ENCODE measurements at places on chromosomes 12 and 14.

DNA sequence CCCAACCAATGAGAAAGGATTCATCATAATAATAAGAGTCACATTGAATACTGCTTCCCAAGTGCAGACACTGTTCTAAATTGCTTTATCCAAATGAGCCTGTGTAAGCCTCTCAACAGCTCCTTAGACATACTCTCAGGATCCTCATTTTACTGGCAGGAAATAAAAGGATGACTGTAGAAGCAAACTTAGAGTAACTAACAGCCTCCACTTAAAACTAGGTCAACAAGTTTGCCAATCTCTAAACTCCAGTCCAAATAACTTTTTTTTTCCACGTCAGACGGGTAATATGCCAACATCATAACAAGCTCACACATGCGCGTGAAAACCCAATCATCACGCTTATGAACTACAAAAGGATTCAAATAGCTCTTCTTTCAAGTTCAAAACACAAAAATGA lies 15.3 kb upstream of the DPF3 start:
- H3K4me3 ChIP-seq, result no peak overlapping the region
- no peaks in the 10 kb centered on the region for H3K36me3 ChIP-seq
- peaks cover 33% of the 10 kb centered on the region for H3K4me1 ChIP-seq

DNA sequence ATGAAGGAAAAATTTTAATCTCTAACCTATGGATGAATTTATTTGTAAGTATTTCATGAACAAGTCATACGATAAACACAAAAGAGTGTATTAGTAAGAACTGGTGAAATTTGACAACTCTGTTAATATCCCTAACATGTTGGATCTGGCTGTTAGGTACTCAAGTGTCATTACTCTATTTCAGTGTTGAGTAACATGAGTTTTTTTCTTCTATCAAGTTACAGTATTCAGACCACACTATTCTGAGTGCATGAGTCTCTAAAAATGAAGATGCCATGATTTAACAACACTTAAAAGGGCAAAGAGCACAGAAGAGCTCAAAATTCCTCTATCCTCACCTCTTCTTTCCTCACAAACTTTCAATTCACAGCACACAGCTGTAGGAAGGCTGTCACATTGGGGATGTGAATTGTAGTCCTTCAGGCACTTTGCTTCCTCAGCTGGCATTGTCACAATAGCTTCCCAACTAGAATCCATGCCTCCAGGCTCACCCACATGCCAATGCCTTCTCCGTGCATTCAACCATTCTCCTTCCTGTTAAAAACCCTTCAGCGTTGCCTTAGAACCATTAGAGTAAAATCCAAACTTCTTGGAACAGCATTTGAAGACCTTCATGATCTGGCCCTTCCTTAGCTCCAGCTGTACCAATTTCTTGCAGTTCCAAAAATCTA lies 73.7 kb upstream of the DBX2 start:
- H3K27ac ChIP-seq, result no peak overlapping the region
- H3K27me3 ChIP-seq, result no peaks in the 10 kb centered on the region
- no peak overlapping the region for H3K4me3 ChIP-seq
- peaks cover 5% of the 10 kb centered on the region for H3K4me1 ChIP-seq
- no peaks in the 10 kb centered on the region for H3K36me3 ChIP-seq

DNA sequence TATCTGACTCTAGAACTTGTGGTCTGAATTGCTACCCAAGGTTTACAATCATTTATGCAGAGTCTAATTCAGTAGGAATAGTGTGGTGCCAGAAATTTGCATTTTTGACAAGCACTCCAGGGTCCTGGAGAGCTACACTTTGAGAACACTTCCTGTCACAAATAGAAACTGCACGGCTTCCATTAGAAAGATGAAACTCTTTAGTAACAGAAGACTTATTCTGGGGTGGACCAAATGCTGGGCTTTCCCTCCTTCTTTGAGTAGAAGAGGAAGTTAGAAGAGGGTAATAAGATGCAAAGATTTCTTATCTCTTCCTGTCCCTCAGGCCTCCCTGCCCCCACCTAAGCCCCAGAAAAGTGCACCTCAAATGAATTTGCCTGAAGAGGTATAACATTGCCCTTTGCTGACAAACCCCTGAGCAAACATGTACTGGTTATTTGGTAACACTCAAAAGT lies 28.4 kb downstream of the DGLUCY start:
- peaks cover 72% of the 10 kb centered on the region for H3K4me1 ChIP-seq
- DNase-seq, result peak; percentile 94
- peak overlapping the region; percentile 18 for H3K27ac ChIP-seq
- H3K36me3 ChIP-seq, result no peaks in the 10 kb centered on the region

- no peak for DNase-seq
- H3K27ac ChIP-seq, result no peak overlapping the region
- no peaks in the 10 kb centered on the region for H3K4me1 ChIP-seq
Observed at GRCh38 chr14:97402279-97402678, 605.1 kb downstream of the VRK1 start.

DNA sequence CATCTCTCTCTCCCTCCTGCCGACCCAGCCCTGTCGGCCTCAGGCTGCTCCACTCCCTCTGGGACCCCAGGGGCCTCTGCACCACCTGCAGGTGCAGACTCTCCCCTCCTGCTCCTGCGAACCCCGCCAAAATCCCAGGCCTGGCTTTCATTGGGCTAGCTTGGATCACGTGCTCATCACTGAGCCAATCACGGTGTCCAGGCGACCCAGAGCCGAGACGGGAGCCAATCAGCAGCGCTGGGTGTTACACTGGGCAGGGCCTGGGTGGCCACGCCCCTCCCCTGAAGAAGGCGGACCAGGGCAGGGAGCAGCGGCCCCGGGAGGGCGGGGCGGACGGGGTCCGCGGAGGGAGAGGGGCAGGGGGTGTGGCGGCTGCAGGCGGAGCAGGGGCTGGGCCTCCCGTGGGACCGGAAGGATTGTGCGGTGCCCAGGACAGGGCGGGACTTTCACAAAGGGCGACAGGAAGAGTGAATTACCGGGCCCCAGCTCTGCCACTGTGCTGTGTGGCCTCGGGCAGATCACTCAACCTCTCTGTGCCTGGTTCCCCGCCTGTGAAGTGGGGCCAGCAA lies 66.6 kb upstream of the FBRSL1 start:
- peak; percentile 71 for DNase-seq
- H3K36me3 ChIP-seq, result no peaks in the 10 kb centered on the region
- H3K4me3 ChIP-seq, result no peak overlapping the region
- peaks cover 23% of the 10 kb centered on the region for H3K27me3 ChIP-seq

DNA sequence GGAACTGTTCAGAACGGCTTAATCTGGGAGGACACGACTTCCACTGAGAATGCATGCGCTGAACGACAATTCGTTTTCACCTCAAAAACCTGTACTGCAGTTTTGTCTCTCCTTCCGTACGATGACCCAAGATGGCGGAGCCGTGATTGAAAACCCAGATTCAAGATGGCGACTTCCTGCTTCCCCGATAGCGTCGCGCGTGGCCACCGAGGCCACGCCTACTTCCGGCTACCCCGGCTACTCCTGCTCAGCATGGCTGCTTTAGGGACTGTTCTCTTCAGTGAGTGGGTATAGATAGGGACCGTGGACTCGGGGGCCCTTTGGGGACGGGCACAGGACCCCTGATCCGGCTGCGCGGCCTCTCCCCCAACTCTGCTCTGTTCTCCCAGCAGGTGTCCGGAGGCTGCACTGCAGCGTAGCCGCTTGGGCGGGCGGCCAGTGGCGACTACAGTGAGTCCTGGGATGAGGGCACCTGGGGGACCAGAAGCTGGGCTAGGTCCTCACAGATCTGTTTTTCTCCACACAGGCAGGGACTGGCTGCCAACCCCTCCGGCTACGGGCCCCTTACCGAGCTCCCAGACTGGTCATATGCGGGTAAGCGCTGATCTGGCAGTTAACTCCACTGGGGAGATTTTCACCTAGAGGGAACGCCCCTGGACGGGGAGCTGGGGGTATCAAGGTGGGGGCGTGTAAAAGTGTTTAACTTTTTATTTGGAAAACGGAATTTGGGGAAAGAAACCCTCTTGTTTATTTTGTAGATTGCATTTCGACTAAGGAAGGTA lies at the start of gene MRPL52:
Gene MRPL52 (plus strand): TSS at position 227 of the 782 bp plus-strand sequence. CDS start 26 bp downstream, at position 253.
- peak within 1 kb of the TSS; percentile 91 for H3K4me3 ChIP-seq
- DNase-seq, result peak; percentile 95
- peak within 1 kb of the TSS; percentile 85 for H3K27ac ChIP-seq
- H3K27me3 ChIP-seq, result no peaks in the 10 kb centered on the region
- peaks cover 25% of the 10 kb centered on the region for H3K36me3 ChIP-seq
- H3K4me1 ChIP-seq, result peaks cover 11% of the 10 kb centered on the region

DNA sequence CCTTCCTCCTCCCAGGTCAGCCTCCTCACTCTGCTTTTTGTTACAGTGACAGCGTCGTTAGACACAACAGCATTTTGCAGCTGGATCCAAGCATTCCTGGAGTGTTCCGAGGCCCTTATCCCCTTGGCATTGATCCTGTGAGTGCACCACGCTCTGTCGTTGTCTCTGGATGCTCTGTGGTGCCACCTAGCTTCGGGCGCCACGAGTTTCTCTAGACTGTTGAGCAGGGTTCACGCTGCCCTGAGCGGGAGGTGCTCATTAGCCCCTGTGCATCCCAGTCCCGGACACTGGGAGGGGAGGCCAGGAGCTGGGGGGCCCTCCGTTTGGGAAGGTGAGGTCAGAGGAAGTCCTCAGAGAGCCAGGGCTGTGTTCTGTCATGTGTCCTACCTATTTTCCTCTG lies 17.3 kb upstream of the DNAH10 start:
- DNase-seq, result peak; percentile 14
- peaks cover 36% of the 10 kb centered on the region for H3K36me3 ChIP-seq
- H3K4me3 ChIP-seq, result no peak overlapping the region
- H3K4me1 ChIP-seq, result no peaks in the 10 kb centered on the region

DNA sequence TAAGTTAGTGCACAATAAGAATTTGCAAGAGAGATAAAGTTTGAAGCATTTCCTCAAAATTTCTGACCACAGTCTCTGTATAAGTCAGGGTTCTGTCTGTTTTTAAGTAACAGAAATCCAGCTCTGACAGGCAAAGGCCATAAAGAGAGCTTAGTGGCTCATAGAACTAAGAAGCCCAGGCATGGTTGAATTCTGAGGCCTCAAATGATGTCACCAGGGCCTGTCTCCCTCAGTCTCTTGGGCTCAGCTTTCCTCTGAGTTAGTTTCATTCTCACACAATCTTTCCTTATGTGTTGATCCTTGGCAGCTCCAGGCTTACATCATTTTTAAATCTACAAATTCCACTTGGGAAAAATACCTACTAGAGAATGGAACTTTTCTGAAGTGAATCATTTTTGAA lies 173.4 kb upstream of the ATP2B1 start:
- no peaks in the 10 kb centered on the region for H3K36me3 ChIP-seq
- H3K4me3 ChIP-seq, result no peak overlapping the region
- no peak overlapping the region for H3K27ac ChIP-seq
- no peaks in the 10 kb centered on the region for H3K27me3 ChIP-seq

DNA sequence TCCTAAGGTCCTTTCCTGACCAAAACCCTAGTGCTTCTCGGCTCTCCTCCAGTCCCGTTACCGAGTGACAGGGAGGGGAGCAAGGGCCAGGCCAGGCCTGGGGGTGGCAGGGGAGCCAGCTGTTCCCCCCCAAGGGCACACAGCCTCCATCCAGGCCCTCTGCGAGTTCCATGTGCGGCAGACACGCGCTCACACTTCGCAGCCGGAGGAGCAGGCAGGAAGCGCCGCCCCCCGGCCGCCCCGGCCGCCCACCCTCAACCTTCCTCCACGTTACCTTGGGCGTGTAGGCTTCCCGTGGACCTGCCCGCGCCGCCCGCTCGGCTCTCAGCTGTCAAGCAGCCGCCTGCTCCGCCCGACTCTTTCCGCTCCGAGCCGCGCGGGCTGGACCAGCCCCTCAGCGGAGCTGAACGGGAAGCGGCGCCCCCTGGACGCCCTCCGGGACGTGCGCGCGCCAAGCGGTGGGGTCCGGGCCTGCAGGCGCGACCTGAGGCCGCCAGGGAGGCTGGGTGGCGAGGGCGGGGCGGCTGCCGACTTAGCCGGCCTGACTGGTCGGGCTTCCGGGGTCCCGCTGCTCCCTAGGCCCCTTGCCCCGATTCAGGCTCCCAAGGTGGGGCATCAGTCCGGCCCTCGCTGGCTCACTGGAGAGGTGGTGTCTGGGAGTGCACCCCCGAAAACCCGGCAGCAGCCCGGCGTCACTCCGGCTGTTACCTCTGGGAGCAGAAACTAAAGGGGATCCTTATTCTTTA lies at the start of gene CRACR2A:
Gene CRACR2A (minus strand): TSS at position 369 of the 746 bp plus-strand sequence. CDS start 56,110 bp downstream, outside the sequence.
- H3K36me3 ChIP-seq, result no peaks in the 10 kb centered on the region
- H3K4me3 ChIP-seq, result no peak within 1 kb of the TSS
- H3K4me1 ChIP-seq, result no peaks in the 10 kb centered on the region
- no peak within 1 kb of the TSS for H3K27ac ChIP-seq
- peak; percentile 59 for DNase-seq

DNA sequence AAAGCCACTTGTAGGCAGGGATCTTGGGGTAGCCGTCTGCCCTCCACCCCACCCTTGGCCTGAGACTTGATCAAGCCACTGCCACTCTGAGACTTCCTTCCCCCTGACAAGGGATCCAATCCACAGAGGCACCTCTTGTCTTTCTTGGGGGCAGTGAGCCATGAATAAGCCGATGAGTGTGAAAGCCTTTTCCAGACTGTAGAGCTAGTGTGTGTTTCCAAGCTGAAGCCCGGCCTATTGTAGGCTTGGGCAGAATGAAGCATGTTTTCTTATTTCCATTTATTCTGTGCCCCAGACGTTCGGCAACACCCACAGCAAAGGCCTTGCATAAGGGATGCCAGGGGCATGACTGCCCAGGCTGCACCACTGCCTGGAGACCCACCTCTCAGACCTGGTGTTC lies 991.6 kb downstream of the BCL11B start:
- no peaks in the 10 kb centered on the region for H3K4me1 ChIP-seq
- H3K4me3 ChIP-seq, result no peak overlapping the region
- no peak overlapping the region for H3K27ac ChIP-seq
- H3K36me3 ChIP-seq, result no peaks in the 10 kb centered on the region

- no peaks in the 10 kb centered on the region for H3K27me3 ChIP-seq
- no peaks in the 10 kb centered on the region for H3K4me1 ChIP-seq
- no peak overlapping the region for H3K4me3 ChIP-seq
- no peak for DNase-seq
Observed at GRCh38 chr12:54933376-54933775, 51.2 kb downstream of the TESPA1 start.

DNA sequence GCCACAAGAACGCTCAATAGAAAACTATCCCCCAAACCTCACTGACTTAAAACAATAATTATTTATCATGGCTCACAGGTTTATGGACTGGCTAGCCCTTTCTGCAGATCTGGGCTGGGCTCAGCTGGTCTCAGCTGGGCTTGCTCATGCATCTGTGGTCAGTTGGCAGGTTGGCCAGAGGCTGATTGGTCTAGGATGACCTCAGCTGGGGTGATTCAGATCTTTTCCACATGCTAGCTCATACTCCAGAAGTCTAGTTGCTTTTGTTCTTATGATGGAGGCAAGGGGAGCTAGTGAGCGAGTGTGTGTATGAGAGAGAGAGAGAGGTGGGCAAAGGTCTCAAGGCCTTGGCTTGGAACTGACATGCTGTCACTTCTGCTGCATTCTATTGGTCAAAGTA lies 181.2 kb upstream of the NRXN3 start:
- no peak overlapping the region for H3K4me3 ChIP-seq
- H3K27me3 ChIP-seq, result no peaks in the 10 kb centered on the region
- H3K4me1 ChIP-seq, result peaks cover 16% of the 10 kb centered on the region
- H3K27ac ChIP-seq, result no peak overlapping the region

- no peak overlapping the region for H3K4me3 ChIP-seq
- H3K27ac ChIP-seq, result no peak overlapping the region
- peaks cover 41% of the 10 kb centered on the region for H3K36me3 ChIP-seq
Observed at GRCh38 chr14:85618978-85619377, 89.0 kb downstream of the FLRT2 start.

- DNase-seq, result no peak
- H3K4me1 ChIP-seq, result peaks cover 21% of the 10 kb centered on the region
- no peak overlapping the region for H3K4me3 ChIP-seq
- H3K36me3 ChIP-seq, result no peaks in the 10 kb centered on the region
- H3K27ac ChIP-seq, result no peak overlapping the region
Observed at GRCh38 chr12:26197832-26198231, 2.5 kb downstream of the SSPN start.
